ENCODE measurements at places on chromosomes 12 and 14. TPM values are rescaled to one million over a fixed set of nuclear protein-coding genes. Genes with fewer than 3 reads are reported as not detected.

Gene ADAMTS20
- not detected for total RNA-seq

Gene PAX9
- not detected for total RNA-seq

Gene GPR162
- 0.78 TPM for total RNA-seq

Gene RPL36AL
- total RNA-seq = 129 TPM

Gene ZDHHC22
- total RNA-seq = not detected

Gene SLCO1C1
- total RNA-seq = 0.33 TPM

Gene PLEKHG7
- total RNA-seq = 0.33 TPM

Gene PAH
- 7.3 TPM for total RNA-seq

Gene RNASE7
- total RNA-seq = 1.0 TPM

Gene KRT78
- total RNA-seq = not detected

Gene KRT71
- total RNA-seq = not detected

DNA sequence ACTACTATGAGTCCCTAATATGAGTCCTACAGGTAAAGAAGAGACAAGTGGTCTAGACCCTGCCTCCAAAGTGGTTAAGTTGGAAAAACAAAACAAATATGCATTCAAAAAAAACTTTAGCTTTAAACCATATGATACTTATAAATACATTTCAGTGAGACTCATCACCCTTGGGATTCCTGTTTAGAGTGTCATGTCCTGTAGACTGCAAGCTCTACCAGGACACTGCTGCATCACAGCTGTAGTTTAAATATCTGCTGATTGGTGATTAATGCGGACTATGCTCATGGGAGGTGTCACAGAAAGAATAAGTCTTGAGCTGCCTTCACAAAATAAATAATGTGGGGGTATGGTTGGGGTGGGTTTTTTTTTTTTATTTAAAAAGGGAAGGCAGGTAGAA, 8.8 kb upstream of the LGR5 start:
- no peaks in the 10 kb centered on the region for H3K27me3 ChIP-seq
- DNase-seq = no peak
- H3K36me3 ChIP-seq = no peaks in the 10 kb centered on the region
- no peak overlapping the region for H3K27ac ChIP-seq
- H3K4me1 ChIP-seq = no peaks in the 10 kb centered on the region

- H3K27me3 ChIP-seq = no peaks in the 10 kb centered on the region
- H3K36me3 ChIP-seq = no peaks in the 10 kb centered on the region
- no peak overlapping the region for H3K27ac ChIP-seq
These were observed 143.7 kb downstream of the ASCL4 start for GRCh38 chr12:107917912-107918800.

DNA sequence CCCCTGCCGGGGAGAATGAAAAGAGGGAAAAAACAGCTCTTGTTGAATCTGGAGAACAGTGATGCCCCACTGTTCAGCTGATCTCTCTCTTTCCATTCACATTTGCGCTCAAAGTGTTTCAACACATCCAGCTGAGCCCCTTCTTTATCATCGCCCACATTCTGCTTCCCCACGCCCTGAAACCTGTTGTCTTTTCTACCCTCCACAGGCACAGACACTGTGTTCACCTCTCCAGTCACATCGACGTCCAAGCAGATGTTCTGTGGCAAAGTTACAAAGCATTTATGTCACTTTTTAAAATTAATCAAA, 338.7 kb downstream of the EGLN3 start:
- H3K4me1 ChIP-seq = no peaks in the 10 kb centered on the region
- H3K27me3 ChIP-seq = no peaks in the 10 kb centered on the region
- no peak overlapping the region for H3K27ac ChIP-seq
- no peaks in the 10 kb centered on the region for H3K36me3 ChIP-seq

- no peaks in the 10 kb centered on the region for H3K27me3 ChIP-seq
- no peak overlapping the region for H3K4me3 ChIP-seq
- no peaks in the 10 kb centered on the region for H3K36me3 ChIP-seq
- no peak overlapping the region for H3K27ac ChIP-seq
These were observed 12.1 kb downstream of the ZFHX2 start for GRCh38 chr14:23539248-23540140.

DNA sequence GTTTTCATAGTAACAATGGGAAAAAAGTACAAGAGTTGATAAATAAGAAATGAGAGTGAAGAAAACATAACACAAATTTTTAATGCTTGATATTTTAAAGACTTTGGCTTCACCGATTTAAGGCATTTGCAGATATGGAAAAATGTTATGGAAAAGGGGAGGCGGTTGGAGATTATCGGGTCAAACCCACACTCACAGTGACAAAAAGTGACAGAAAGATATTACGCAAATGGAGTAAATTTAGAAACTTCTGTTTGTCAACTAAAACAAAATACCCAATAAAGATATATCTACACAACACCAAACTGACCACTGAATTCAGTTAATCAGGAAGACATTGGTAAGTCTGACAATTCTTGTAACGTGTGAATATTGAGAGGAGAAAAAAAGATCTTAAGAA, 2.5 kb downstream of the PPP1R12A start:
- H3K4me1 ChIP-seq = peaks cover 28% of the 10 kb centered on the region
- H3K27ac ChIP-seq = no peak overlapping the region
- no peaks in the 10 kb centered on the region for H3K36me3 ChIP-seq
- no peak overlapping the region for H3K4me3 ChIP-seq

DNA sequence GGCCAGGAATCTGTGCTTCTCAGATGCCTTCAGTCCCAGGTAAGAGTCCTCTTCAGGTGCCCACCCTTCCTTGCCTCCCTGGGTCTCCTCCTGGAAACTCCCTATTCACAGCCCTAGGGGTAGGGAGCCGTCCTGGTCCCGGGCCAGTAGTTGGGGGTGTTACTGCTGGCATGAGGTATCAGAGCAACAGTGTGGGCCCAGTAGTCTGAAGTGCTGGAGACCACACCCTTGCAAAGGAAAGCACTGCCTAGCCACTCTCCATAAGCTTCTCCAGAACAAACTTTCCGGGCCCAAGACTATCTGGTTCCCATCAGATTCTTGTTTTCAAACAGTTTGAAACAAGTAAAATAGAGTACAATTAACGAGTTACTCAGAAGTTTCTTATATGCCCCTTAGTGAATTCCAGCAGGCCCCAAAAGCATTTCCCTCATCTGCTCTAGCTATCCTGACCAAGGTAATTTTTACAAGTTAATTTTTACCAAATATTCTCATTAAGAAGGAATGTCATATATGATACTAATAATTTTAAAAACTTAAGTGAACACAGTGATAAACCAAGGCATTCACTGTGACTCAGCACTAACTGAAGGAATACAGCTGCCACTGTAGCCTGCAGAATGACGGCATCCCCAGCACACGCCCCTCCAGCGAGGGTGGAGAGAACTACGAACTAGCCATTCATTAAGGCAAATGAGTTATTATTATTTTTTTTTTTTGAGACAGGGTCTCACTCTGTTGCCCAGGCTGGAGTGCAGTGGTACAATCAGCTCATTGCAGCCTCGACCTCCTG, 49.4 kb downstream of the MOK start:
- peaks cover 14% of the 10 kb centered on the region for H3K4me1 ChIP-seq
- H3K27ac ChIP-seq = no peak overlapping the region
- no peaks in the 10 kb centered on the region for H3K36me3 ChIP-seq
- no peaks in the 10 kb centered on the region for H3K27me3 ChIP-seq

- H3K27ac ChIP-seq = no peak overlapping the region
- H3K4me3 ChIP-seq = no peak overlapping the region
- H3K36me3 ChIP-seq = no peaks in the 10 kb centered on the region
- no peak for DNase-seq
- peaks cover 36% of the 10 kb centered on the region for H3K4me1 ChIP-seq
These were observed 44.1 kb upstream of the EML1 start for GRCh38 chr14:99749142-99749541.

DNA sequence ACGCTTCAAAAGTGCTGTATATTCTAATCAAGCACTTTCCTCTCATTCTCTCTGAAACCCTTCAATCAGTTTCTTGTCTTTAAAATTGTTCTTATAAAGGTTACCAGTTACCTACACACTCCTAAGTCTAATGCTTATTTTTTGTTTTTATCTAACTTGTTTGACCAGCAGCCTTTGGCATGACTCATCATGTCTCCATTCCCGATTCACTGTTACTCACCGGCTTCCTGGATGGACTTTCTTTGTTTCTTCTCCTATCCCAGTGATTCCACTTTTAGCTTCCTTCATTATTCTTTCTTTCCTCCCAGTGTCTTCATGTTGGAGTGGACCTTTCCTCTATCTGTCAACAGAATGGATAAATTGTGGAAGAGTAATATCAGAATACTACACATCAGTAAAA, 368.6 kb upstream of the CCDC196 start:
- no peak overlapping the region for H3K27ac ChIP-seq
- H3K36me3 ChIP-seq = no peaks in the 10 kb centered on the region

- H3K36me3 ChIP-seq = no peaks in the 10 kb centered on the region
- DNase-seq = peak; percentile 4
- H3K4me3 ChIP-seq = no peak overlapping the region
- H3K27me3 ChIP-seq = no peaks in the 10 kb centered on the region
These were observed 55.9 kb upstream of the DIO3 start for GRCh38 chr14:101505236-101505970.

GRCh38 chr12:50988051-50988450, 35.7 kb downstream of the HIGD1C start:
- no peaks in the 10 kb centered on the region for H3K27me3 ChIP-seq
- H3K27ac ChIP-seq = no peak overlapping the region
- H3K36me3 ChIP-seq = no peaks in the 10 kb centered on the region
- no peak overlapping the region for H3K4me3 ChIP-seq

DNA sequence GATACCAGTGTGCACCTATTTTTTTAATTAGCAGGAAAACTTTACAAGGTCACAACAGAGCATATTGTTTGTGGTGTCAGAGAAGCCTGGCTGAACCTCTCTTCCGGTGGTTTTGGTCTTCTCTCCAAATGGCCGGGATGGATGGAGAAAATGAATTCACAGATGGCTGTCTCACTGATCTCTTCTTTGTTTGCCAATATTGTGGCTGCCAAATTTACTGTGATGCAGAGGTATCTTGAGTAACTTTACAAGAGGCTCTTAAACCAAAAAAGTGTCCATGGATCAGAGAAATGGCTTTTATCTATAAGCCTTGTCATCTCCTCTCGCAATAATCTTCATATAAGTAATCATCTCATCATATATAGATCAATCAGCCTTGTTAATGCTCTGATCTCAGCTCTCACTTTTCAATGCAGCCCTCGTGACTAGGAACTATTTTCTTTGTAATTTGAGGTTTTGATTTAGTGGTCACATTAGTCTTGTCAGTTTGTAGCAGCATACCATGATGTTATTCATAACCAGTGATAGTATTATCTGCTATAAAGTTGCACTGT, 308.1 kb downstream of the EGLN3 start:
- no peaks in the 10 kb centered on the region for H3K4me1 ChIP-seq
- no peaks in the 10 kb centered on the region for H3K27me3 ChIP-seq
- DNase-seq = no peak
- no peaks in the 10 kb centered on the region for H3K36me3 ChIP-seq
- no peak overlapping the region for H3K4me3 ChIP-seq

DNA sequence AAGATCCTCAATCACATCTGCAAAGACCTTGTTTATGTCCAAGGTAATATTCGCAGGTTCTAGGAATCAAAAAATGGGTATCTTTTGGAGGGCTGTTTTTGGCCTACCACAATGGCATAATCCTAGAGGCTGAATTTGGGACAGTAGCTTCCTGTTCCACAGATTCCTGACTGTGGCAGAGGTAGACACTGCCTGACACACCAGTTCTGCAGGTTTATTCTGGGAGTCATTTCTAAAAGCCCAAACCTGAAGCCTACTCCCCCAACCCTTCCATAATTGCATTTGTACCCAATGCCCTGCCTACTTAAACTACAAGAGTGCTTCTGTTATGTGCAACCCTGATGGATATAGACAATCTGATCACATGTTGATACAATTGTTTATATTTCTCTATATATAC, 378.9 kb downstream of the PCNX1 start:
- H3K4me1 ChIP-seq = no peaks in the 10 kb centered on the region
- H3K36me3 ChIP-seq = no peaks in the 10 kb centered on the region
- DNase-seq = no peak
- H3K27me3 ChIP-seq = no peaks in the 10 kb centered on the region

DNA sequence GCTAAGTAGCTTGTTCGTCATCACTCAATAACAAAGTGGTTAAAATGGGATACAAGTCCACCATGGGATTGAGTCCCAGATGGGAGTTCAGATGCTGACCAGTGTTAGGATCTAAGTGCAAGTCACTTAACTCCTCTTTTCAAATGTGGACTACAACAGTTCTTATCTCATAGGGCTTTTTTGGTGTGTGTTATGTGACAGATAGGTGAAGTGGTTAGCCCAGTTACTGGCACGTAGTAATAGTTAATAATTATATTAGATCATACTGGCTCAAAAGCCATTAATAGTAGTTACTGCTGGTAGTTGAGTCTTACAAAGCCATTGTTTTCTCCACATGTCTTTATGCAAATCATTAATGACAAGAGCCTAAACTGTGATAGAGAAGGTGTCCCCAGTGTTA, 73.2 kb downstream of the RCOR1 start:
- H3K27me3 ChIP-seq = no peaks in the 10 kb centered on the region
- no peak for DNase-seq
- peaks cover 27% of the 10 kb centered on the region for H3K4me1 ChIP-seq
- no peak overlapping the region for H3K4me3 ChIP-seq
- H3K36me3 ChIP-seq = no peaks in the 10 kb centered on the region

DNA sequence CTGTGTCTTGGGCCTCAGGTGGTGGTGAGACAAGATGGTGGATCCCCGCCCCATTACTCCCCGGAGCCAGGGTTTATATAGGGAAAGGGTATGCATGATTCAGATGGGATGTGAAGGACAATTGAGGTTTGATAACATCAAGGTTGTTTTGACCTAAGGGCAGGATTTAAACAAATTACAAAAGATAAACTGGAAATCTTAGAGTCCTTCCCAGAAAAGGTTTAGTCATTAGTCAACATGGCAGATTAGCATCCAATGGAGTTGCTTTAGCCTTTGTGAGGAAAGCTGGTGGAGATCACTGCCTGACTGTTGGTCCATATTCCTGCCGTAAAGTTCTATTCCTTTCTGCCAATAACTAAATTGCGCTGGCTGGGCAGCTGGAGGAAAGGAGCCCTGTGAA, 15.6 kb upstream of the FRMD6 start:
- no peaks in the 10 kb centered on the region for H3K27me3 ChIP-seq
- H3K27ac ChIP-seq = no peak overlapping the region
- DNase-seq = no peak
- H3K36me3 ChIP-seq = no peaks in the 10 kb centered on the region

GRCh38 chr12:48788854-48789775, at the start of gene ADCY6:
TSS of gene ADCY6 (minus strand) at chr12:48789089. CDS start at chr12:48783434, 5,655 bp downstream.
- peaks cover 34% of the 10 kb centered on the region for H3K4me1 ChIP-seq
- DNase-seq = peak; percentile 88
- no peaks in the 10 kb centered on the region for H3K27me3 ChIP-seq
- H3K27ac ChIP-seq = peak within 1 kb of the TSS; percentile 96
- H3K36me3 ChIP-seq = no peaks in the 10 kb centered on the region

DNA sequence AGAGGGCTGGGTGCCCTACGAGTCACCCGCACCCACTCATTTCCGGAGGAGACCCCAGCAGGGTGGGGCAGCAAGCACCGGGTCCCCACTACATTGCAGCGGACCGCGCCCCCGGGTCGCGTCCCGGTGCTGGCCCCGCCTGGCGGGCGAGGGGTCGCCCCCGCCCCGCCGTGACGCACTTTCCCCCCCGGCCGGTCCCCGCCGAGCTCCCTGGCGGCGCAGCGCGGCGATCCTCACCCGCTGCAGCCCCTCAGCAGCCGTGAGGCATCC, 106.1 kb downstream of the PRICKLE1 start:
- peak overlapping the region; percentile 81 for H3K27ac ChIP-seq
- peak; percentile 40 for DNase-seq
- H3K27me3 ChIP-seq = no peaks in the 10 kb centered on the region
- H3K4me1 ChIP-seq = peaks cover 14% of the 10 kb centered on the region
- no peaks in the 10 kb centered on the region for H3K36me3 ChIP-seq

Data from body of pancreas (tissue), 4 donors.